ENCODE measurements at places on chromosomes 6 and 20. TPM values are rescaled to one million over a fixed set of nuclear protein-coding genes. Genes with fewer than 3 reads are reported as not detected.

DNA sequence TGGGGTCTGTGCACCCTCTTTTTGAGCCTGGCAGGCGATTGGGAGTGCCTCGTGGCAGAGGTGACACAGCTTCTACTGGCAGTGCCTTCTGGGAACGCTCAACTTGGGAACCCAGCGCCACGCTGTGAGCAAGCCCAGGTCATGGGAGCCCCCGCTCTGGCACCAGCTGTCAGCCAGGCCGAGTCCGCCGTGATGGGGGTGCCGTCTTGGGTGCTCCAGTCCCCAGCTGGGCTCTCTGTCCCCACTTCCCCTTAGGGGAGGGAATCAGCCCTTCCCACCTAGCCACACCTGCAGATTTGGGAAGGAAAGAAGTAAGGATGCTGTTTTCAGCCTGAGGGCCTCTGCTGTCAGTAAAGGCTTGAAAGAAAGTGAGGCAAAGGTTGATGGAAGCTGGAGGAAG is 31.0 kb upstream of the NTSR1 start:
- DNase-seq = no peak

GRCh38 chr20:62792182-62792939 is 3.9 kb upstream of the MRGBP start:
- DNase-seq = no peak

DNA sequence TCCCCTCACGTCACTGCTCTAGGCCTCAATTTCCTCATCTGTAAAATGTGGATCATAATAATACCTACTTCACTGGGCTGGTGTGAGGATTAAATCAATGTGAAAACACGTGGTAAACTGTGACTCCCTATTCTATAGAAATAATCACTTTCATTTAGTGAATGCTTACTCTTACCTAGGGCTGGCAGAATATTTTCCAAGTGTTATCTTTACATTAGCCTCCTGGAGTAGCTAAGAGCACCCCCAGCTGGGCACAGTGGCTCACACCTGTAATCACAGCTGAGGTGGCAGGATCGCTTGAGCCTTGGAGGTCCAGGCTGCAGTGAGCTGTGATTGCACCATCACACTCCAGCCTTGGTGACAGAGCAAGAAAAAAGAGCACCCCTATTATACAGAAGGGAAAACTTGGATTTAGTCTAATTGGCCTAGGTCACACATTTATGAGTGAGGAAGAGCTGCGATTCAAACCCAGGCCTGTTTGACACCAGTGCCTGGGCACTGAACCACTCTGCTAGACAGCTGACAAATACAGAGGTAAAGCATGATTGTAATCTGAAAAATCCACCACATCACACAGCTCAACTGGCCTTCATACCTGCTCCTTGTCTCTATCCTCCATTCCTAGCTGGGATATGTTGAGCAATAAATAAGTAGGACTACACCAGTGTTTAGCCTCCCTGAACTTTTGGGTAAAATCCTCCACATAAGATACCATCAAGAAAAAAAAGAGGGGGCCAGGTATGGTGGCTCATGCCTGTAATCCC is 1.4 kb upstream of the SNTA1 start:
- DNase-seq = no peak

- DNase-seq = no peak
These were observed 146.5 kb upstream of the FERMT1 start for GRCh38 chr20:6269168-6269873.

DNA sequence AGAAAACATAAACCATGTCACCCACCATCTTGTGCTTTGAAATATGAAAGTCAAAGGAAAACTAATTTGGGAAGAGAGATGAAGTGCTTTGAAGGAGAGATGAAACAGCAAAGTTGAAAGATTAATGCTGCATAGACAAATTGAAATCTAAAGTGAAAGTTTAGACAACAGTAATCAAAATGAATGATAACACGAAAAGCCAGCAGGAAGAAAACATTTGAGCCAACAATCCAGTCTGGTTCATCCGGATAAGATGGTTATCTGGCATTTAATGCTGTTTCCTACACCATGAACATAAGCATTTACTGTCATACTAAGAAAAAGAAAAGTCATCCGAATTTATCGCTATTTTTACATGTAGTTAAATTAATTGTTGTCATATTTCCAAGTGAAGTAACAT is 595 bp downstream of the HAO1 start:
- no peak for DNase-seq

GRCh38 chr6:4163408-4164116 is 28.2 kb upstream of the ECI2 start:
- DNase-seq = no peak

DNA sequence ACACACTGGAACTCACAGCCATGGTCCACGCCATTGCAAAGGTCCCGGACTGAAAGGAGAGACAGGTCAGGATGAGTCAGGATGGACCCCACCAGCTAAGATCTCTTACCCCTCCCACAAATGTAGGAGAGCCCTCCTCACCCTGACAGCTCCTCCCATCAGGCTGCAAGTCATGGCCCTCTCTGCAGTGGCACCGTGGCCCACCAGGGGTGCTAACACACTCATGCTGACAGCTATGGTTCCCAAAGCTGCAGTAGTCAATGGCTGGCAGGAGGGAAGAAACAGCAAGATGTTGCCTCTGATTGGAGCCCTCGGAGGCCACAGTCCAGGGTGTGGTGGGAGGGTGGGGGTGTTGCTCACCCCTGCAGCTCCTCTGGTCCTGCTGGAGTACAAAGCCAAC is 5.7 kb upstream of the RBPJL start:
- no peak for DNase-seq

- DNase-seq = no peak
These were observed 177.3 kb downstream of the ID4 start for GRCh38 chr6:20014508-20014907.

DNA sequence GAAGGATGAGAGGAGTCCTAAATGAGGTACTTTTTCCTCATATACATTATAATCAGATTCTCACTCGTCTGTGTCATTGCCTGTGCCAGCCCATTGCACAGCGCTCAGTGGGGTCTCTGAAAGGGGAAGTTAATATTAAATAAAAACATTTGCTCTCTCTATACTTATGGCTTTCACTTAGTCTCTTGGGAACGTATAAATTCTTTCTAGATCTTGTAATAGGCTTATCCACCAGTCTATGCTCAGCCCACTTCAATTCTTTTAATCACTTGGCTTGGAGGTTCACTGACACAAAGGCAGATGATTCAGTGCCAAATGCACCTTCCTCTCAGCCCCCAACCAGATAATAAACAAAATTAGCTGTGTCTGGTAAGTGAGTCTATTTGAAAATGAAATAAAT is 164.3 kb upstream of the OGFRL1 start:
- DNase-seq = no peak

DNA sequence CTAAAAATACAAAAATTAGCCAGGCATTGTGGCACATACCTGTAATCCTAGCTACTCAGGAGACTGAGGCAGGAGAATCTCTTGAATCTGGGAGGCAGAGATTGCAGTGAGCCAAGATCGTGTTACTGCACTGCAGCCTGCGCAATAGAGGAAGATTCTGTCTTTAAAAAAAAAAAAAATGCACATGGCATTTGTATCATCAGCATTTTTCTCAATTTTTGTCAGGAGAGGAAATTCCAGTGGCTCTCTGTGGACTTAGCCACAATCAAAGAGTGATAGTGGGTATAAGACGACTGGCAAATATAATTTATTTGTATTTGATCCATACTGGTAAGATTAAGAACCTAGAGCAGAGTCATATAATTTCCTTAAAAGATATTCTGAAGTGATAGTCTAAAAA is 28.6 kb downstream of the DEFB114 start:
- DNase-seq = no peak

The KIFC1 gene
- polyA plus RNA-seq = 24.9 TPM

The IL22RA2 gene
- polyA plus RNA-seq = not detected

The SRMS gene
- polyA plus RNA-seq = not detected

The GSTA1 gene
- 0.15 TPM for polyA plus RNA-seq
